ENCODE measurements at places on chromosomes 13 and 19.

DNA sequence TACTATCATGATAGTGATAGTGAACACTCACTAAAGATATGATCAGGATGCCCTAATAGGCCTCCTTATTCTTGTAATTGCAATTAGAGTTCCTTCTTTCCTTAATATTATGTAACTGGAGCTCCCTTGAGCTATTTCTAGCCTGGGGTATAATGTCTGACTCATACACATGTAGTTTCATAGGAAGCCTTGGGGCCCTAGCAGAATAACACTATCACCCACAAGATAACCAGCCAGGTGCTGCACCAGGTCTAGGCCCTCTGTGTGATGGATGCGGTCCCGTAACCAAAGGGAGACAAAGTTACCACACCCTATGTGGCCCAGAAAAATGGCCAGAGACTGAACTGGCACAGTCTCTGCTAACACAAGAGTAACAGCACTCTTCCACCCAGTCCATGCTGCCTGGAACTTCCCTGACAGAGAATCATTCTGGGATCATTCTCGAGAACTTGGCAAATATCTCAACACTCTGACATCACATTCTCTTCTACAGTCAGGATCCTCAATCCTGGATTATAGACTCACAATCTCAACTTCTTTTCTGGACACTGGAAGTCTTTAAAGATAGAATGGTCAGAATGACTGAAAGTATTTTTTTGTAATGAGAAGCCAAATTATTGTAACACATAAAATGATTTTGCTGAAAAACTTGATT is 32.6 kb upstream of the IGFL4 start:
- DNase-seq, result no peak

DNA sequence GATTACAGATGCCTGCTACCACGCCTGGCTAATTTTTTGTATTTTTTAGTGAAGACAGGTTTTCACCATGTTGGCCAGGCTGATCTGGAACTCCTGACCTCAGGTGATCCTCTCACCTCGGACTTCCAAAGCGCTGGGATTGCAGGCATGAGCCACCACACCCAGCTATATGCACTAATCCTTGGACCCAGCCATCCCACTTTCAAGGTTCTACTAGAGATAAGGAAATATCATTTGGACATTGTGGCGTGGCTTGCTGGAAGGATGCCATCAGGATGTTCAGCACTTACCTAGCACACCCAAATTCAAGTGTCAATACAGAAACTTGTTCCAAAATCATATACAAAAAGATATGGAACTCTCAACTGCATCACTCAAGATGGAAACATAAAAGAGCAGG is 136.4 kb downstream of the ABCC4 start:
- no peak for DNase-seq

- no peak for DNase-seq
Measured at GRCh38 chr19:2811735-2812413, 7.8 kb upstream of the ZNF554 start.

DNA sequence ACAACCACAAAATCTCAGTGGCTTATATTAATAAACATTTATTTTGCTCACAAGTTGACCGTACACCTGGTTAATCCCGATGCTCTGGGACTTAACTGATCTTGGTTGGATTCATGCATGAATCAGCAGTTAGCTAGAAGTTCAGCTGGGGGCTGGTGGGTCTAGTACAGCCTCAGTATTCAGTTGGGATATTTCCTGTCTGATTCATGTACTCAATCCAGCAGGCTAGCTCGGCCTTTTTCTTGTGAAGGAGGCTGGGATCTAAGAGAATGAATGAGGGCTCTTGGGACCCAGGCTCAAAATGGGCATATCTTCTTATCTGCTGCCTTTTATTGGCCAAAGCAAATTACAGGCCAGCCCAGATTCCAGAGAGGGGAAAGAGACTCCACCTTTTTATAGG is 178.8 kb downstream of the KCTD12 start:
- DNase-seq, result no peak

DNA sequence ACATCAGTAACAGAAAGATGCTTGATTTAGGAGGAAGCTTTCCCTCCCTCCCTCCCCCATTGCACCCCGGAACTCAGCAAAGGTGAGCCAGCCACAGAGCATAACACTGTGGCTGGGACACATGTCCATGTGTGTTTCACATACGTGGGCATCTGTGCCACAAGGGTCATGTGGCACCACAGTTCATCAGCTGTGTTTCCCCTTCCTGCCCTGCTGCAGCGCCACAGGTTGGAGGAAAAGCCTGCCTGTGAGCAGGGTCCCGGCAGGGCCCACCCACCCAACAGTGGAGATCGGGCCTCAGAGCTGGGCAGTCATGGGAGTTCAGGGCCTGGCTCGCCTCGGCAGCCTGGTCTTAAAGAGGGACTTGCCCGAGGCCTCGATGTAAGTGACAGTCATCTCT is 2.8 kb downstream of the ACP5 start:
- no peak for DNase-seq

DNA sequence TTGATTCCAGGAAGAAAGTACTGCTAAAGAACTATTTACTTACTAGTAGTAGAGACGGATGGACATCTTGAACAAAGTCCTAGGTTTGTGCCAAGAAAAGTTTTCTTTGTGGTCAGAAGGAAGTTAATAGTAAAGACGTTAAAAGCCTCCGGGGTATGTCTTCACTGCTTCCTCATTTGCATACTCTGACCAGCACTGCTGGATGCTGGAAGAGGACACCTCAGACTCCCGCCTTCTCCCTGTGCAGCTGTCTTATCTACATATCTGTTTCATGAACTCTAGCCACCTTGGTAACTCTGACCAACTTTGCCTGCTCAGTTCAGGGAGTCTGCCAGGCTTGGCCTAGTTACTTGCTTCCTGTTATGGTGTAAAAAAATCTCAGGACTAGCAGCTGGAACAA is 1109.1 kb upstream of the MIR17HG start:
- no peak for DNase-seq

- DNase-seq, result no peak
Measured at GRCh38 chr13:20331419-20331818, 99.3 kb upstream of the GJB6 start.

DNA sequence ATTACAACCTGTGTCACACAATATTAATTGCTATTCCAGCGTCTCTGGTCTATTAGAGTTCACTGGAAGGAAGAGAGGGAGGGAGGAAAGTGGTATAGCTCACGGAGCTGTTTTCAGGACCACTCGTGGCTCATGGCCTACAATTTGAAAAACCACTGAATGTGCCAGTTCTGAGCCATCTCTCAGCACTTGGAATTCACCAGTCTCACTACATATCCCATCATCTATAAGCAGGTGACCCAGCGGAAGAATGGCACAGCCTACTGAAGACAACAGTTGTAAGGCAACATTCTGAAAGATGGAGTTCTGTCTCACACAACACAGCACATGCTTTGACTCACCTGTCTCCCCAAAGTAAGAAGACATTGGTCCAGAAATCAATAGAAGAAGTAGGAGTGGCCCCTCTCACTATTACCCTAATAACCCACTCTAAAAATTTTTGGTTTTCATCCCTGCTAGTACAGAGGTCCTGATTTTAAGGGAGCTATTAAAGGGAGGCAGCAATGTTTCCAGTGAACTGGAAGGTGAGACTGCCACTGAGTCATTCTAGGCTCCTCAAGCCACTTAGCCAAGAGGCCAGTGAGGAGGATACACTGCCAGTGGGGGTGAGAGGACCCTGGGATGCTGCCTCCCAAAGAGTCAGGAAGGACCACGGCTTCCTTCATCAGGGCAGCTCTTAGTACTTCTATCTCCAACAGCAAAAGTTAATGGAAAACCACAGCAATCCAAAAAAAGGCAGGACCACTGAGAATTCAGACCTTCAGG is 50.0 kb upstream of the DOCK9 start:
- no peak for DNase-seq

- no peak for DNase-seq
Measured at GRCh38 chr13:33217256-33217655, 68.3 kb downstream of the STARD13 start.

DNA sequence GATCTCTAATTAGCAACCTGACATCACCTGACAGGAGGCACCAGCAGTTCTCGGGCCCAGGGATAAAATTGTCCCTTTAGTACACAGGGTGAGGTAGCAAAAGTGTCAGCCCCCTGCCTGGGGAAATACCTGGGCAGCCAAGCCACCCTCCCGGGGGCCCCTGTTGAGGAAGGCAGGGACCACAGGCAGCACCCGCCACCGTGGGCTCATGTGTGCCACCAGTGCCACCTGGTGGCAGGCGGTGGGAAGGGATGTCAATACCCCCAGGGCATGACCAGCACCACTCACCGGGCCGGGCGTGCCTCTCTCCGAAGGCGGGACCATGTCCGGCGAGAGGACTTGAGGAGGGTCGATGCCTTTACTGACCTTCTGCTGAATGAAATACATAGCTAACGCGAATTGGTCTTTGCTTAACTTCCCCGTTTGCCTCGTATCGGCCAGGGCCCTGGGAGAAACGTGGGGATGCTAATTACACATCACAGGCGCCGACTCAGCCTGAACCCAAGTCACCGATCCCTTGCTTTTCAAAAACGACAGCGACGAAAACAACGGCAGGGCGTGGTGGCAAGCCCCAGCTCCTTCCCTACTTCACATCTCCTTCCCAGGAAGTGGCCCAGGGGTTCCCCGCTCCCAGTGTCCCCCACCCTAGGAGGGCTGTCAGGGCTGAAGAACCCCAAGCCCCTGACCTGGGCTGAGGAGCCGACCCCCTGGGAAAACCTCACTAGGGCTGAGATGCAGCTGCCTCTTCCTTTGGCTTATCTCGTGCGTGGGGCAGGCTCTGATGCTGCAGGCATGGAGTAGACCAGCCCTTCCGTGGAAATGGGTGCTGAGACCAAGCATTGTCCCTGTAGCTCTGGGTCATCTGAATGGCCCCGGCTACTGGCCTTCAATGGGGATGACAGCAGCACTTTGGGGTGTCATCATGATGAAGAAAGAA is 53.8 kb downstream of the EPS15L1 start:
- DNase-seq, result peak; percentile 66

DNA sequence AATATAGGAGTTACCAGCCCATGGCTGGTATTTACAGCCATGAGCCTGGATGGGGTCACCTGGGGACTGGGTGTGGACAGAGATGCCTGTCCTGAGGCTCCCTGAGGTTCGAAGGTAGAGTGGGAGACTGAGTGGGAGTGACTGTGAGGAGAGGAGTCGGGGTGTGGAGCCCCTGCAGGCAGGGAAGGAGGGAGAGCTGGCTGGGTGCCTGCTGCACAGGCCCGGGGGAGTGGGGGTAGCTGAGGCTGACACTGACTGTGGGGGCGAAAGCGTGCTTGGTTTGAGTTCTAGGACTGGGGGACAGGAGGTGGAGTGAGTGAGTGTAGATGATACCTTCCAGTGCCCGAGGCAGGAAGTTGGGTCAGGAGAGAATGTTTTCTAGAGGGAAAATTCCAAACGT is 7.1 kb downstream of the RAB11B start:
- DNase-seq, result no peak

- DNase-seq, result no peak
Measured at GRCh38 chr13:43551897-43552456, 234.8 kb downstream of the ENOX1 start.

DNA sequence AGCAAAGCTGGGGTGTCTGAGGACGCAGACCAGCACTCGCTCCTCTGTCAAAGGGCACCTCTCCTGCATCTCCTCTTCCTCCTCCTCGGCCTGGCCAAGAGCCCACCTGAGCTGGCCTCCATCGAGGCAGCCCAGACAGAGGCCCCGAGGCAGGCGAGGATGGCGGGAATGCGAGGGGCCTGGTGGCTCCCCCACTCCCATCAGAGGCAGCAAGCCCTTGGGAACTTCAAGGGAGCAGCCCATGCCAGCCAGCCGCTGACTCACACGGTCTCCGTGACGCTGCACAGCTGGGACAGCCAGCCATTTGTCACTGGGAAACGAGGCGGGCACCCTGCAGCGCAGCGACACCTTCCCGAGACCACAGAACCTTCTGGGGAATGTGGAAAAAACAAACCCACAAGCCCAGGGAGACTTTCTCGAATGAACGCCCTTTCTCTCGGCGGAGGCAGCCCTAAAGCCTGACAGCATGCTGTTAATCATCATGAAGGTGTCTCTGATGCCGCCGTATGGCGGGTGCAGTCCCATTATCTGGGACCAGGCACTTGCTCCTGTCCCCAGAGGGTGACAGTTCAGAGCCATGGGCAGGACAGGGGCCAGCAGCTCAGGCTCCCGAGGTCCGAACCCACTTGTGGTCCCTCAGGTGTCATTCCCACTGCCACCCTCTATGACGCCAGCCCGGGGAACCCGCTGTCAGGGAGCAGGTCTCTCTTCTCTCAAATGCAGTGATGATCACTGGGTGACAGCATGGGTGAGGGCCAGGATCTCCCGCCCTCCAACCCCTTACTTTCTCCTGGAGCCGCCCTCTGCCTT is 53.0 kb downstream of the PEPD start:
- DNase-seq, result no peak

GRCh38 chr13:99717959-99718674 is 216.8 kb downstream of the TM9SF2 start:
- DNase-seq, result no peak

GRCh38 chr19:5393088-5393487 is 52.5 kb upstream of the PTPRS start:
- DNase-seq, result no peak

GRCh38 chr19:2809387-2810140 is 10.1 kb upstream of the ZNF554 start:
- DNase-seq, result no peak

DNA sequence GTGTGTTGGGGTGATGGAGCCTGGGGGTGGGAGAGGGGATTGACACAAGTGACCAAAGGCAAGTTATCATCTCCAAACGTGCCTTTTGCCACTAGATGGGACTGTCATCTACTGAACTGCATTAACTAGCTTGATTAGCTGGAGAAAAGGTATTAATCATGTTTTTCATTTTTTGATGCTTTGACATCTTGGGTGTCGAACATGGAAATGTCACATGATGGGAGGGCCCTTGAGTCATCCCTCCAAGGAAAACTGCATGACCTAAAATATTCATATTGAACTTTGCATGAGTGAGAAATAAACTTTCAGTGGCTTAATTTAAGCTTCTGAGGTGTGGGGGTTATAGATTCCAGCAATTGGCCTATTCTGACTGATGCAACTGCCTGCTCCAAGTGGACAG is 73.3 kb downstream of the ALOX5AP start:
- DNase-seq, result no peak

DNA sequence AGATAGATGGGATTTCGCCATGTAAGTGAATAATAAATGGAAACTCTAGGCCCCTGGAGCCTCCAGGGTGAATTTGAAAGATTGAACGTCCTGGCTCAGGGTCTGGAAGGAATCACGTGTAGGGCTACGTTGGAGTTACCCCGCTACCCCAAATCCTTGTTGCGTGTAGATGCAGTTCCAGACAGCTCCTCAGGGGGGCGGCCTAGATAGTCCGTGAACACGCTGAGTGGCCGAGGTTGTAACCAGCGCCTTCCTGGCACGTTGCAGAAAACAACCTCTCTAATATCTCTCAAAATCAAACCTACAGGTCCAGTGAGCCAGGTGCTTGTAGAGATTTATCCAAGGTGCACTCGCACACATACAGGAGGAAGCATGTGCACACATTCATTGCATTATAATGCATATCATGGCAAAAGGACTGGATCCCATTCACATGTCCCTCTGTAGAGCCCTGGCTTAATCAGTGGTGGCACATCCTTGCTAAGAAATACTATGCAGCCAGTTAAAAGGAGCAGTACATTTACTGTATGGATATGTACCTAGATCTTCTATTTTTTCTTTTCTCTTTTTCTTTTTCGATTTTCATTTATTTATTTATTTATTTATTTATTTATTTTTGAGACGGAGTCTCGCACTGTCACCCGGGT is 2.5 kb upstream of the KEAP1 start:
- DNase-seq, result peak; percentile 86

Measured in stimulated activated CD4-positive, alpha-beta T cell treated with anti-CD3 and anti-CD28 coated beads, Interleukin-4, amount 100 ng/mL, for 24 hours (primary cell).